CD4-positive, alpha-beta T cell treated with Interleukin-15 for 1 hour (primary cell): ENCODE measurements at places on chromosomes 12 and 14.

DNA sequence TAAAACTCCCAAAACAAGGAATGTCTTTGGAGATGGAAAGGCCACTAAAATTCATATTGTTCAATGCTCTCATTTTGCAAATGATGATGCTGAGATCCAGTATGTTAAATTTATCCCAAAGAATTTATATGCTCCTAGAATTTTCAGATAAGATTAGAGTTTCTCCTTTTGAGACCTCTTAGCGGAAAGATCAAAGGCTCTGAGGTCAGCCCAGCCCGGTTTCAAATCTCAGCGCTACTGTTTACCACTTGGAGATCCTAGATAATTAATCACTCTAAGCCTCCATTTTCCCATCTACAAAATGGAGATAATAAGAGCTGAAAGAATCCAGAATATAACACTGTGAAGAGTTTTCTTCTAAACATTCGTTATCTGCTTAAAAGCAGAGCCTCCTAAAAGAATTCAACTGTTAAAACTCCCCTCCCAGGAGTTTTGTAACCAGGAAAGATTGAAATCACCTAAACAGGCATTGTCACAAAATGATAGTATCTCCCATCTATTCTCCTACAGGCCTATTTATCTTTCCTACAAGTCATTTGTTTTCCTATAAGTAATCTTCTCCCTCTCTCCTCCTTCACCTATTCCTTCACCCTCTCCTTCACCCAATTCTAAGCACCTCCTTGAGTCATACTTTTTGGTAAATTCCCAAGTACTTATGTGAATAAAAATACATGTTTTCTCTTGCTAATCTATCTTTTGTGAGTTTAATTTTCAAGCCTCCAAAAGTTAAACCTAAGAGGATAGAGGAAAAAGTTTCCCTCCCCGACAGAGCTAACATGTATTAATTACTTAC is 16.7 kb downstream of the DUSP6 start:
- no peak for DNase-seq

GRCh38 chr14:85428926-85429325 is 101.0 kb upstream of the FLRT2 start:
- no peak for DNase-seq

DNA sequence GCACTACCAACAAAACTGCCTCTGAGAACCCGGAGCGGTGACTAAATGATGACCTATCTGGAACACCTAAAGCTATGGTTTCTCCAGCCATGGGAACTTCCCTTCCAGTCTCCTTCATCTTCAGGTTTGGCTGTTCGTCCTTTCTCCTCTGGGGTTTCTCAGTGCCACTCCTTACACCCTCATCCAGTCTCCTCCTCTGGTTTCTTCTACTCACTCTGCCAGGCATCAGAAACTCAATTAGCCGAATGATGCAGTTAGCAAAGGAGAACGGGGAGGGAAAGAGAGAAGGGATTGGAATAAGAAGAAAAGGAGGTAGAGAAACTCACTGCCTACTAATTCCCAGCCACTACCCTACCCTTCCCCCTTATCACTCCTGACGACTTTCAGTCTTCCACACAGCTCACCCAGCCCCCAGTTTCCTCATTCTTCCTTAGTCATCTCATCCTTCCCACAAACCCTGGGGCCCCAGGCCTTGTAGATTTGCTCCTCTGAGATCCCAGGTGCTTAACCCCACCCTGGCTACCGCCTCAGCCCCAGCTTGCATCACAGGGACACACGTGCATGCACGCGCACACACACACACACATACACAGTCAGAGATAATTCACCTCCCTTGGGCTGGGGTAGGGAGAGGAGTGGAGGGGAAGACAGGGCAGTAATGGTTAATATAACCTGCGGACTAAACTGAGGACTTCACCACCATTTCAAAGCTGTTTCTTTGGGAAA is 13.0 kb downstream of the FGD6 start:
- no peak for DNase-seq

DNA sequence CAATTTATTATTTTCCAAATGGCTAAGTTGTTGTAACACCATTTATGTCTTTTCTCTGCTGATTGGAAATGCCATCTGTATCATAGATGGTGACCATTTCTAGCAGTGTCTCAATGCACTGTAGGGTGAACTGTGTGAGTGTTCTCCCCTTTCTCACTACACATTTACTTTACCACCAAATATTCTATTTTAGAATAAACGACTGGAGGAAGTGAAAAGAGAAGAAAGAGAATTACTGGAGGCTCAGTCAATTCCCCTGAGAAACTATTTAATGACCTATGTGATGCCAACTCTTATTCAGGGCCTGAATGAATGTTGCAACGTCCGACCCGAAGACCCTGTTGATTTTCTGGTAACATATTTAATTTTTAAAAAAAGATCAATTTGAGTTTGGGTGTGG is 15.5 kb upstream of the PAPOLA start:
- no peak for DNase-seq

GRCh38 chr12:116244001-116244400 is 33.5 kb downstream of the MED13L start:
- no peak for DNase-seq

GRCh38 chr12:132163041-132163910 is 19.0 kb downstream of the NOC4L start:
- no peak for DNase-seq

DNA sequence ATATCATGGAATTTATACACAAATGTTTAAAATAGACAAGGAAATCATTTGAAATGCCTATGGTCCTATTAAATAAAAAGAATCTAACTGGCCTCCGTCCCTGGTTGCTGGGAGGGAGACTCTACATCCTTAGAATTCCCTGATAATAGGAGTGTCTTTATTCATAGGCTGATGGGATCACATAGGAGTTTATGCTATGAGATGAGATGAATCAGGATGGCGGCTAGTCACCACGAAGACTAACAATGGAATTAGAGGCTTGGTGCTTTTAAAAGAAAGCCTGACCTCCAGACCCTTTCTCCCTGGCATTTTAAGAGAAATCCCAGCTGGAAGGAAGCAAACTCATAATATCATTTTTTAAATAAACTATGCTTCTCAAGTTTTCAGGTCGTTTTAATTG is 69.7 kb downstream of the SEC23A start:
- no peak for DNase-seq

- no peak for DNase-seq
These were observed 430.3 kb downstream of the RAD51B start for GRCh38 chr14:68249661-68250451.

DNA sequence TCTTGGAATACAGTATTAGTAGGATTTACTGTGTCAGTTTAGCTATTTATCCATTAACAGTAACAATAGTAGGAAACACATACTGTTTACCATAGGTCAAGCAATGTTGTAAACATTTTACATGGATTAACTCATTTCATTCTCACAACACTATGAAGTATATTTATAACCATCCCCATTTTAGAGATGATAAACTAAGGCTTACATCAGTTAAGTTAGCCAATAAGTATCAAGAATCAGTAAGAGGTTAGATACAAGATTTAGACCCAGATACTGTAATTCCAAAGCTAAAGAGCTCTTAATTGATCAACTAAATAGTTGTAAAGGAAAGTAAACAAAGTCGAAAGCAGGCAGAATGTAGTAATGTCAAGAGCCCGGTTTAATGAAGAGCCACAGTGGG is 1.1 kb downstream of the SYNJ2BP start:
- no peak for DNase-seq

GRCh38 chr12:69196302-69197288 is 42.8 kb upstream of the CPSF6 start:
- no peak for DNase-seq

GRCh38 chr12:127165567-127166392 is 1101.2 kb upstream of the TMEM132C start:
- DNase-seq = peak; percentile 75

GRCh38 chr12:115213538-115214016 is 529.6 kb upstream of the TBX3 start:
- DNase-seq = no peak

DNA sequence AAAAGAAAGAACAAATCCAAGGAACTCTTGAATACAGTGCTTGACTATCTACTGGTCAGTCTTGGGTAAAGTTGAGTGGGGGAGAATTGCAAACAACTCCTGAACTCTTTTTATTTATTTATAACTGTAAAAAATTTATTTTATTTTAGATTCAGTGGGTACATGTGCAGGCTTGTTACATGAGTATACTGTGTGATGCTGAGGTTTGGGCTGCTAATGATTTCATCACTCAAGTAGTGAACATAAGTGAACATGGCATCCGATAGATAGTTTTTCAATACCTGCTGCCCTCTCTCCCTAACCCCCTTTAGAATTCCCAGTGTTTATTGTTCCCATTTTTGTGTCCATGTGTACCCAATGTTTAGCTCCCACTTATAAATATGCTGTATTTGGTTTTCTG is 3.2 kb upstream of the GSG1 start:
- DNase-seq = no peak

- no peak for DNase-seq
These were observed 78.2 kb upstream of the GARIN2 start for GRCh38 chr14:67111022-67111421.

GRCh38 chr14:97788364-97788763 is 991.2 kb downstream of the VRK1 start:
- no peak for DNase-seq
